ENCODE measurements at places on chromosomes 2 and 18. TPM values are rescaled to one million over a fixed set of nuclear protein-coding genes. Genes with fewer than 3 reads are reported as not detected.

DNA sequence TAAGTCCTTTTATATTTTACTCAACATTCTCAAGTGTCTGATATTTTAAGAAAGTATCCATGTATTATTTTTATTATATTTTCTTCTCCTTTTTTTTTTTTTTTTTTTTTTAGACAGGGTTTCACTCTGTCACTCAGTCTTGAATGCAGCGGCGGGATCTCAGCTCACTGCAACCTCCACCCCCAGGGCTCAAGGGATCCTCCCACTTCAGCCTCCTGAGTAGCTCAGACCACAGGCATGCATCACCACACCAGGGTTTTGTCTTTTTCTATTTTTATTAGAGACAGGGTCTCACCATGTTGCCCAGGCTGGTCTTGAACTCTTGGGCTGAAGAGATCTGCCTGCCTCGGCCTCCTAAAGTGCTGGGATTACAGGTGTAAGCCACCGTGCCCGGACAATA is 212.1 kb downstream of the TCF4 start:
- no peak for DNase-seq

DNA sequence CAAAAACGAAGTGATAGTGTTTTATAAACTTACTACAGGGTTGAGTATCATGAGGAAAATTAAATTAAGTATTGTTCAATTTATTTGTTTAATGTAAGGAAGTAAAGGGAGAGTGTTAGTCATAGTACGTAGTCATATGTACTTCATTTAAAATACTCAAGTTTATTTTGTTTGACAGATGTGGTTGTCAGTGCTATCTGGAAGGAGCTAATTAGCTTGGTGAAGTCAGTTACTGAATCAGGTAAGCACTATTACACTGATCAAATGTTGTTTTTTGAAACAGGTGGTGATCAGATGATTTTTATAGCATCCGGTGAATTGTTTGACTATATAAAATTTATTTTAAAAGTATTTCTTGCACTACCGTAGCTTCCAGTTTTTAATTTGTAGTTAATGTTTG is 28.8 kb downstream of the RIF1 start:
- DNase-seq: no peak

DNA sequence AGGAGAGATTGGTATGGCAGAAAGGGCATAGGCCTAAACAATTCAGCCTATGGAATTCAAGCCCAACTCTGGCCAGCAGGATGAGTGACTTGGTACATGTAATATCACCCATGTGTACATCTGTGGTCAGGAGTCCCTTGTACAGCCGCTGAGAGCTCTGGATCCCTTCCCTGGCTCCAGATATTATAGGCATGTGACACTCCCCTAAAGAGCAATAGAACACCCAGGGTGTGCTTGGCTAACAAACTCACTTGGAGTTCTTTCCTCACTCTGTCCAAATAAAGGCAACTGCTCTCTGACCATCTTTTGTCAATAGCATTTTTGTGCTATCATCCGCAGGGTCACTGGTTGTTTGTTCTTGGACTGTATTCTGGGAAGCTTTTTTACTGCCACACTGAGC is 197.4 kb upstream of the NCKAP5 start:
- no peak for DNase-seq

GRCh38 chr2:224922142-224922727 is 120.0 kb downstream of the DOCK10 start:
- DNase-seq: no peak

GRCh38 chr2:241820625-241821384 is 11.8 kb downstream of the NEU4 start:
- DNase-seq: no peak

DNA sequence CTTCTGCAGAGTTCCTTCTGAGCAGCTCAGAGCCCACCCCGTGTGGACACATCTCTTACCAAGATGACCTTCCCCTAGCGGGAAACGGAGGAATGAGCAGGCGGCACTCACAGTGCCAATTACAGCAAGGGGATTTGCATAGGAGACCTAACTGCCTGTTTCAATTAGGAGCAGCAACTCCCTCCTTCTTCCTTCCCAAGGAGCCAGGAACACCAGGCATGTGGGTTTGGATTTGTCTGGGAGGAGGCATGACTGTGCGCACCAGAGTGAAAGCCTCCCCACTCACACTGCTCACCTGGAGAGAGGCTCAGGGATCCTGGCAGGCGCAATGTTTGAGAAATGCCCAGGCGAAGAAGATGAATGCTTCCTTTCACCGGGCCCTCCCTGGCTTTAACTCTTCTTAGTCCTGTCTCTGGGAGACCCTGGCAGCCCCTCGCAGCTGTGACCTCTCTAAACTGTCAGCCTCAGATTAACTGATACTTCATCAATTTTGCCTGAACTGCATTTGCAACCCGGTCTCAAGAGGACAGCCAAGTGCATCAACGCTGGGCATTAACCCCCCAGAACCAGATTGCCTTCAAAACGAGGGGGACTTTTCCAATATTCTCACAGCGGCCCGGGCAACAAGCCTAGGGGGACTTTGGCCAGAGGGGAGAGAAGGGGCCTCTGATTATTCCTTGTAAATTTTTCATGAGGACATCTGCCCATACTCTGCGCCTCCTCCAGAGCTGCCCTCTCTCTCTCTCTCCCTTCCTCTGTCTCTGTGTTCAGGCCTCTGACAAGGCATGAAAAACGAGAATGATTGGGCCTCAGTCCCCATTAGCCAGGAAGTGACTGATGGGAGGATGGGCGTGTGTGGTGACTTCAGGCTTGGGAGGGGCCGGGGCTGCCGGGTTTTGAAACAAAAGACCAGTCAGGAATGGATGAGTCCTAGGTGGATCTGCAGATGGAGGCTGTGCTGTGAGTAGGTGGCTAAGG is 93.8 kb downstream of the CMPK2 start:
- DNase-seq: no peak

DNA sequence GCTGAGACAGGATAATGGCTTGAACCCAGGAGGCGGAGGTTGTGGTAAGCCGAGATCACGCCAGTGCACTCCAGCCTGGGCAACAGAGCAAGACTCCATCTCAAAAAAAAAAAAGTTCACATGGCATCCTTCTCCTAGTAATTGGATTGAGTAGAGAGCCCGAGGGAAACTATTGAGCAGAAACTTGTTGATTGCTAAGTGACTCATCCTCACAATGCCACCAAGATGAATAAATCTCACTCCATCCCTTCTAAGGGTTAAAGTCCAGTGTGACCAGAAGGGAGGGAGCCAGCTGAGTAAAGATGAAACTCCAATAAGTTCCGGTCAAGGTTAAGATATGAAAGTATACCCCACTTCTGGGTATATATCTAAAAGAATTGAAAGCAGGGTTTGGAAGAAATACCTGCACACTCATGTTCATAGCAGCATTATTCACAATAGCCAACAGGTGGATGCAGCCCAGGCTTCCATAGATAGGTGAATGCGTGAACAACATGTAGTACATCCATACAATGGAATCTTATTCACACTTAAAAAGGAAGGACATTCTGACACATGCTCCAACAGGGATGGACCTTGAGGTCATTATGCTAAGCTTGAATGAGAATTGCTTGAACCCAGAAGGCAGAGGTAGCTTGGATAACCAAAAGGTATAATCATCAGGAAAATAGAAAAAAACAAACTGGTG is 13.0 kb upstream of the FHL2 start:
- DNase-seq: peak; percentile 96

DNA sequence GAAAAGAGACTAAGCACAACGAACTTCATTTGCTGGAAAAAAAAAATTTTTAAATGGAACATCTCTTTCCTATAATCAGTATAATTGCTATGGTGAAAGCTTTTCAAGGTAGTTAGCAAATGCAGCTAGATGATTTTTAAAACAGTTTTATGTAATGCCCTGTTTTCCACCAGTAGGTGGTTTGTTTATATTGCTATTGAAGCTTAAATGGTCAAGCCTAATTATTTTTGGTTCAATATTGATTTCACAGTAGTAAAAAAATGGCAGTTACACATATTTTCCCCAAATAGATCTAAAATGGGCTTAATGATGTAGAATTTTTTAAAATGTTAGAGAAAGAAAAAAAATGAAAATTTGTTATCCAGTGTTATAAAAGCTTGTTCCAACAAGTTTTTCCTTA is 70.2 kb downstream of the CDH19 start:
- no peak for DNase-seq

GRCh38 chr18:78542204-78542603 is 437.4 kb upstream of the SALL3 start:
- DNase-seq: no peak

- DNase-seq: no peak
These were observed 95.0 kb upstream of the HDAC4 start for GRCh38 chr2:239495791-239496233.

GRCh38 chr2:15832849-15833680 is 107.3 kb upstream of the MYCN start:
- DNase-seq: no peak

DNA sequence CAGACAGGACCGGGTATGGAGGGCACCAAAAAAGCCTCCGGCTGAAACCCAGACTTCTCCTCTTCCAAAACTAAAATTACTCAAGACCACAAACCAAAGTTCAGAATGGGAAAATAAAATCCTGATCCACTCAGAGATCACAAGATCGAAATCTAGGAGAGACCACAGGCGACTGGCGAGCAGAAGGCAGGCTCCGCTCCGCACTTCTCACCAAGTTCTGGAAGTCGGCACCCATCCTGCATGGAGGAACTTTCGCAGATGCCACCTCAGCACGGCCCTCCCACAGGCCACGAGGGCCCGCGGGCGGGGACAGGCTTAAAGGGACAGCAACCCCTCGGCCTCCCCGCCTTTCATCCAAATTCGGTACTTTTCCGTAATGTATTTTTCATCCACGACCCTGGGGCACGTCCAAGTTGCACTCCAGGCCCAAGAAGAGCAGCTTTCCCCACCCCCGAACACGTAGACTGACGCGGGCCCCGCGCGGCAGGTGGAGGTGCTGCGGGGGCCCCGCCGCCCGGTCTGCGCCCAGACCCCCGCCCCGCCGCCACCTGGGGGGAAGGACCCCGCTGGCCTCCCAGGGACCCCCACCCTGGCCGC is 43.7 kb downstream of the HDLBP start:
- DNase-seq: peak; percentile 67

GRCh38 chr2:237429753-237430152 is 15.8 kb upstream of the COL6A3 start:
- no peak for DNase-seq

Gene HOXD4
- 6.6 TPM for total RNA-seq

Gene CDH20
- not detected for total RNA-seq

Gene HJURP
- 13.0 TPM for total RNA-seq

Gene PER2
- total RNA-seq: 1.0 TPM

Gene GORASP2
- 39.1 TPM for total RNA-seq
